ENCODE measurements at places on chromosomes 1 and 21. TPM values are rescaled to one million over a fixed set of nuclear protein-coding genes. Genes with fewer than 3 reads are reported as not detected.

Gene UBXN10
- total RNA-seq = not detected

Gene CD164L2
- total RNA-seq = not detected

Gene AGT
- total RNA-seq = 72.7 TPM

Gene INAVA
- 1.1 TPM for total RNA-seq

Gene TDRKH
- total RNA-seq = 2.1 TPM

Gene UTS2
- total RNA-seq = not detected

Gene TSPEAR
- total RNA-seq = 0.08 TPM

Gene CFAP74
- total RNA-seq = not detected

Gene NECTIN4
- total RNA-seq = not detected

Gene GBP2
- 47.0 TPM for total RNA-seq

Gene LAMC2
- not detected for total RNA-seq

Gene GPX7
- 0.14 TPM for total RNA-seq

Gene SLC25A33
- 13.4 TPM for total RNA-seq

Gene WDR64
- not detected for total RNA-seq

Gene S100B
- total RNA-seq = not detected

Gene KIAA1614
- not detected for total RNA-seq

Gene DR1
- 24.9 TPM for total RNA-seq

Gene MED8
- total RNA-seq = 113 TPM

Gene SERPINC1
- not detected for total RNA-seq

Gene HENMT1
- not detected for total RNA-seq

Gene CORT
- total RNA-seq = not detected

Gene PUM1
- 29.6 TPM for total RNA-seq

Gene TMIGD3
- total RNA-seq = not detected

Gene GCSAML
- total RNA-seq = 0.29 TPM

Gene SLC16A4
- total RNA-seq = 91.7 TPM

Gene SPRR1B
- not detected for total RNA-seq

Gene MXRA8
- total RNA-seq = 46.0 TPM

Gene ANGPTL3
- total RNA-seq = not detected

Gene CR2
- 0.02 TPM for total RNA-seq

Gene AK5
- total RNA-seq = 13.5 TPM

Gene RAP1A
- 32.4 TPM for total RNA-seq

Gene BCAN
- total RNA-seq = not detected

Gene LDLRAD1
- total RNA-seq = not detected

Gene C8B
- not detected for total RNA-seq

Gene HAO2
- not detected for total RNA-seq

Gene KAZN
- total RNA-seq = 1.6 TPM

Gene DCST1
- not detected for total RNA-seq

Gene ZNF593OS
- not detected for total RNA-seq

Gene LCE1D
- total RNA-seq = not detected

Gene ZNF678
- 6.3 TPM for total RNA-seq

Gene FCRL2
- total RNA-seq = not detected

Gene GBP5
- 0.25 TPM for total RNA-seq

Gene IQGAP3
- 12.7 TPM for total RNA-seq

Data from H4 (cell line).